GM18507 (cell line): ENCODE measurements at places on chromosomes 12 and 14.

- no peak for DNase-seq
These were observed 93.7 kb upstream of the PTPRR start for GRCh38 chr12:71014180-71014785.

GRCh38 chr14:66680216-66680615 lies 172.3 kb downstream of the GPHN start:
- DNase-seq = no peak

DNA sequence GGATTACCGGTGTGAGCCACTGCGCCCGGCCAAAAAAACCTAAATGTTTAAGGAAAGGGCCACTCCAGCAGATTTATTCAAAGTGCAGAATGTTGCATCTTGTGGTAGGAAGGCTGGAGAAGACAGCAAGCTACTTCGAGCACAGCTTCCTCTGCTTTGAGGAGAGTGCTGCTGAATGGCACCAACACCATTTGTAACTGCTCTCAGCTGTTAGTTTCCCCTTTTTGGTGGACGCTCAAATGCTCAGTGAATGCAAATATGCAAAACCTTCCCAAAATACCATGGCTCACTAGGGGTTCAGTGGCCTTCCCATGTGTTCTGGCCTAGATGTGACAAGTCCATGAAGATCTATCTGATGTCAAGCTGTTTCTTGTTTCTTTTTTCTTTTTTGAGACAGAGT lies 2.9 kb upstream of the TDRD9 start:
- DNase-seq = no peak

GRCh38 chr12:27780612-27781408 lies 774 bp upstream of the MANSC4 start:
- peak; percentile 11 for DNase-seq

GRCh38 chr12:2111826-2112225 lies 59.0 kb downstream of the CACNA1C start:
- no peak for DNase-seq

GRCh38 chr12:5510251-5510805 lies 78.4 kb downstream of the NTF3 start:
- no peak for DNase-seq

DNA sequence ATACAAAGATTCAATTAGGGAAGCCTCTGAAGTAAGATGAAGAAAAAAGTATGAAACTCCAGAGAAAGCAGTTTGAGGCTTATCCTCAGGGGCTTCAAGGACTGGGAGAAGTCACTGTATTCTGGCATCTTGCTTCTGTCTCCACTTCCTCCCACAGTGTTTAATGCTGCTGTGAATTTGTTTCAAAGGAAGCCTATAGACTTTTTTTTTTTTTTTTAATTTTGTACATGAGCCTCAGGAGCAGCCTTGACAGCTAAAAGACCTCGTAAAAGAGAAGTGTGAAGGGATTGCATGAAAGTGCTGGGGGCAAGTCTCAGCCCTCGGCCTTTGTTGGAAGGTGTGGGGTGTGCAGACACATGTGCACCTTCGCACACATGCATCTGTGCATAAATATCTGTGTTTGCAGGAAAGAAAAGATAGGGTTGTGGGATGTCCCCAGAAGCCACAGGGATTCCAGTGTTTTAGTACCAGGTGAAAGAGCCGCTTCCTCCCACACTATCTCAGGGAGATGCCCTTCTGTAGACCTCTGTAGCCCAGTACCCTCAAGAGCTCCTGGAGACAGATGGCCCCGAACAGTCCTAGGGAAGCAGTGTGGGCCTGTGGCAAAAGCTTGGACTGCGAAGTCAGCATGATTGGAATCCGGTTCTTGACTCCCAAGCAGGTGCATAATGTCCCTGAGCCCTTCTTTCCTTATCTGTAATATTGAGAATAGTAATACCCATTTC lies 193.5 kb upstream of the BCL2L14 start:
- no peak for DNase-seq

DNA sequence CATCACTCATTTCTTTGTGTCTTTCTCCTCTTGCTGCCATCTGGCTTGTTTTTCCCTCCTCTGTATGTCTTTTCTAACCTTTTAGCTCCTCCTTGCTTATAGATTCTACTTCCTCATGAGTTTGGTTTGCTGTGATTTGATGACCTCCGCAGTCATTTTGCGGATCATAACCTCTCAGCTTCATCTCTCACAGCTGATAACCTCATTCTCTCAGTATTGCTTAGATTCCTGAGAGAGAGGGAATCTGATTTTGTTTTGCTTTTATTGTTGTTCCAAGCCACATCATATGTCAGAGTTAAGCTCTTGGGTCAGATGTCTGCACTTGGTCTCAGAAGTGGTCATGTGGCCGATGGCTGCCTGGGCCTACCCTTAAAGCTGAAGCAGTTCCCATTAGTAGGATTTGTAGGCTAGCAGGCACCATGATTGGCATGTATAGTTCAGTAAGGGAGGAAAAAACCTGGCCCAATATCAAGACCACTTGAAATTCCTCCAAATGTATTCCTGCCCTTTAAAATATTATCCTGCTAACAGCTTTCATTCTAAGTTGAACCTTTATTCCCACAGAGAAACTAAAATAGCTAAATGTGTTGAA lies 13.5 kb downstream of the ZNF664 start:
- no peak for DNase-seq

DNA sequence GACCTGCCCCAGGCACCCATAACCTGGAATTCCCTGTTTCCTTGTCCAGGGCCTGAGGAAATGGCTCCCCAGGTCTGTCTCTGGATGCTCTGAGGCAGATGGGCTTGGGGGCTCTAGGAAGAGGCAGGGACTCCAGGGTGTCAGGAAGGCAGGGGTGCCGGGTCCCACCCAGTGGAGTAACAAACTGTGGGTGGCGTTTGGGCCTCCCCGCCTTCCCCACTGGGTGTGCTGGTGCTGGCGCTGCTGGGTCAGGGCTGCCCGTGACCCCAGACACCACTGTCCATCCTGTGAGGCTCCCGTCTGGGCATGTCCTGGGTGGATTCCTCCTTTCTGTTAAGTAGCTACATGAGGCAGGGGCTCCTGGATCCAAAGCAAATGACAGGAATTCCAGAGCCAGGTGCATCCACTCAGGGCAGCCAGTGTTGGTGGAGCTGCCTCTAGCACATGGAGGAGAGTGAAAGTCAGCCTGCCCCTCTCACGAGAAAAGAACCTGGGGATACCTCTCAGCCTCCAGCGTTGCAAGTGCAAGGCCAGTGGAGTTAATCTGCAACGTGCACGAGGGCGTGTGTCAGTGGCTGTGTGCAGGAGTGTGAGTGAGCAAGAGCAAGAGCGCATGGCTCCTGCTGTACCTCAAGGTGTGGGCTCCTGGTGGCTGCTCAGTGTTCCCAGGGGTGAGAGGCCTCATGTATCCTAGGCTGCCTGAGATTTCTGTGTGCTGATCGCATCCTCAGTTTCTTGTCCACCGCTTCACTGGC lies 403.1 kb downstream of the TMEM121 start:
- DNase-seq = no peak

DNA sequence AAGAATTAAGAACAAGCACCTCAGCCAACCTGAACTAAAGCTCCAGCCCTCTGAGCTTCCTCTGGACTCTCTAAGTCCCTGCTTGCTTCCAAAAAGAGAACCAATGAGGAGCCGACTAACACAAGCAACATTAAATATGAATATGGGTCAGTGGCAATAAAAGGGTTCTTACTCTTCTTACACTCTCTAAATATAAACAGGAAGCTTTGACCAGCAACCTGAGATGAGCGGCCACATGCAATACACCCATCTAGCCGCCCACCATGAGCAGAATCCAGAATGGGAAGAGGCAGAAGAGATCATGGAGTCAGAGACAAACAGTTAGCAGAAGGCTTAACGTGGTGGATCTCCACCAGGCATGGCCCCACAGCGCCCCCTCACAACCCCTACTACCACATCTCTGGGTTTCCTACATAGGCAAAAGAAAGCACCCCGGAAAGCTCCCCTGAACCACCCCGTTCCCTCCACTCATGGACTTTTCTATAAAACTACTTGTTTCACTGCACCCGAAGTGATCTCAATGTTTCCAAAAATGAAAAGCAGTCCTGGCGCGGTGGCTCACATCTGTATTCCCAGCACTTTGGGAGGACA lies 59.4 kb downstream of the TTC7B start:
- DNase-seq = no peak
